Glomerular endothelial cell (primary cell): ENCODE measurements at places on chromosomes 1 and 21. TPM values are rescaled to one million over a fixed set of nuclear protein-coding genes. Genes with fewer than 3 reads are reported as not detected.

GRCh38 chr1:110319332-110320167 lies 19.6 kb upstream of the RBM15 start:
- no peak for DNase-seq

DNA sequence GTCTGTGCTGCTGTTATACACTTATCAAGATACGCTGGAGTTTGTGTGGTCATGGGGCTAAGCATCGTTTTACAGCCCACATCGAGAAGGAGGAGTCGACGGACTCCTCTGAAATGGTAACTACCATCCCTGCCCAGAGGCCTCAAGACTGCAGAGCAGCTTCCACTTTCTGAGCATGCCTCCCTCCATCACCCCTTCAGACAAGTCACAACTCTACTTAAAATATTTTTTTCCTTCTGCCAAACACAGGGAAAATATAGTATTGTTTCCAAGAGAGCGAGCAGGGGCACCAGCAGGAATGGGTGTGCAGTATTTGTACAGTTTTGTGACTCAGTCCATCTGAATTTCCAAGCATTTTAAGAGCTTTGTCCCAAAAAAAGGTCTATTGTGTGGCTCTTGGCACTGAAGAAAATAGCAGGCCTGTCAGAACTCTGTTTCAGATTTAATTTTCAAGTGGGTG lies 14.1 kb downstream of the EVA1C start:
- no peak for DNase-seq

- no peak for DNase-seq
Measured at GRCh38 chr1:54325284-54325683, 80.9 kb downstream of the SSBP3 start.

GRCh38 chr1:26536521-26536920 lies 7.0 kb downstream of the RPS6KA1 start:
- DNase-seq, result no peak

DNA sequence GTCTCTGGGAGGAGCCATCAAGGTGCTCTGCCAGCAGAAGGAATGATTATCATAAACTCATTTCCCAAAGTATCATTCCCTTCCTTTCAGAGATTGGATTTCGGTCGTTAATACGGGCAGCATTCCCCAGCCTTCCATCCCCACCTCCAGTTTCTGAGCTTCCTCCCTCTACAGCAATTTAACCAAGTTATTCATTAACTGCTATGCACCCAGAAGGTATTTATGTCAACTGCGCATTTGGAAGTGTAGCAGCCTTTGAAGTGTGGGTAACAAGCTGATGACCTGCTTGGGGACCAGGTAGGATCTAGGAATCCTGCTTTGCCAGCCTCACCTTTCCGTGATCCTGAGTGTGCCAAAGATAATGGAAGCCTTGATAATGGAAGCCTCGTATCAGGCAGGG lies 172.4 kb upstream of the IGSF21 start:
- no peak for DNase-seq

DNA sequence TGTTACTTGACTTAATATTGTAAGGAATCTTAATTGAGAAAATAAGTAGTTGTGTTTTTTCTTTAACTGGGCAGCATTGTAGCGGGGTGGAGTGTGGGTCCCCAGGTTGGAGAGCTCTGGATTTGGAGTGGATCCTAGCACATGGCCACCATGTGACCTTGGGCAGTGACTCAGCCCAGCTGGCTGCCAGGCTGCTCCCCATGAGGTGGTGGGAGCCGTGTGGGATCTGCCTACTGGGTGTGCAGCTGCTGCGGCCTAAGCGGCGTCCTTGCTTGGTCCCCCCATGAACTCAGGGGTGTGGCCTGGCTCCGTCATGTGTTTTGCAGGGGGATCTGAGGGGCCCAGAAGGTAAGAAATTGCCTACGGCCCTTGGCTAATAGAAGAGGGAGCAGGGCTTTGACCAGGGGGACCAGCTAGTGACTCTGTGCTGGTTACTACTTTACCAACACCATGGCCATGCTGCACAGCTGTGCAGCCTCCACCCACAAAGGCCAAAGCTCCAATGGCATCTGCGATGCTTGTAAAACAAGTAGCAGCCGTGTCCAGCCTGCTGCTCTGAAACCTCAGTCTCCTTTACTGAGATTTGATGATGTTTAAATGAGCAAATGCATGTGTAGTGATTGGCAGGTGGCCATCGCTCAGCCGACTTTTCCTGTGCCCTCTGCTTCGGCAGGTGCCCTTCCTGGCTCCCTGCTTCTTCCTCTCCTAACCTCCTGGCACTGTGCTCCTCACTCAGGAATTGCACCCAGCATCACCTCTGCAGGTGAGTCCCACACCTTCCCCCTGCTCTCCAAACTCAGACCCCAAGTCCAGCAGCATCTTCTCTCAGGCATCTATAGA lies 68.3 kb downstream of the ADARB1 start:
- DNase-seq, result no peak

DNA sequence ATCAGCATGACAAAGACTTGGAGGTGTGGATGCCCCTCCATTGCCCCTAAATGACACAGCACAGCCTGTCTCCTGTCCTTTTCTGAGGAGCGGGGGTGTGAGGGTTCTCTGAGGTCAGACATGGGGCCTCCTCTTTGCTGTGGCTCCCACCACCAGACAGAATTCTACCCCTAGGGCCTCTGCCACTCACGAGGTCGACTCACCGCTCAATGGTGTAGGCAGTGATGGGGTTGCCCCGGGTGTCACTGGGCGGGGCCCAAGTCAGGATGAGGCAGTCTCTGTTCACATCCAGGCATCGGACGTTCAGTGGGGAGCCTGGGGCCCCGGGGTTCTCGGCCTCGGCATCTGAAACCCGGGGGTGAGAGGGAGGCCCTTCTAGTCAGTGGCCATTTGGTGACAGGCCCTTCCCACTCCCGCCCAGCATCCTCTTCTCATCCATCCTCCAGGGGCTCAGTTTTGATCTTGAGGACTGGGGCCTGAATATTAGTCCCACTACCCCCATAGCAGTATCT lies 19.9 kb downstream of the MYOM3 start:
- no peak for DNase-seq

DNA sequence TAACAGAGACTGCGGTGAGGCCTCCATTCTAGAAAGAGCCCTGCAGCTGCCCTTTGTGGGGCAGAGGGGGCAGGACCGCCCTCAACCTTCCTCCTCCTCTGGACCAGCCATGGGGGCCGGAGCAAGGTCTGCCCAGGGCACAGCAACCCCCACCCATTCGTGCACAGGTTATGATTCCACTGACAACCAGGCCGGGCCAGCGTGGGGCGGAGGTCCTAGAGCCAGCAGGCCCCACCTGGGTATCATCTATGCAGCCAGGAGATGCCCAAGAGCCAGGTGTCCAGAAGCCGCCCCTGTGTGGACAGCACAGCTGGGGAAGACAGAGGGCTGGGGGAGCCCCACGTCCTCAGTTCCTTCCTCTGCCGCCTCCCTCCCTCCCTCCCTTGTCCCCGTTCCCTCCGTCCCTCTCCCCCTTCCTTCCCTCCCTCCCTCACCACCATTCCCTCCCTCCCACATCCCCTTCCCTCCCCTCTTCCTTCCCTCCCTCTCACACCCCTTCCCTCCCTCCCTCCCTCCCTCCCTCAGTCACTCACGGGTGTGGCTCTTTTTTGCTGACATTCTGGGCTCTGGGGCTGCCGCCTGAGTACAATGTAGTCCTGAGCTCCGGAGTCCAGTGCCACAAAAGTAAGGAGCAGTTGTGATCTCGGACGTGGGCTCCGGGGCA lies 12.3 kb downstream of the RNF223 start:
- DNase-seq, result no peak

GRCh38 chr1:215878843-215879242 lies 311.7 kb downstream of the KCTD3 start:
- no peak for DNase-seq

The RXFP4 gene
- not detected in 2 replicates for total RNA-seq

The ANKRD65 gene
- 0.34 TPM in 1 of 2 replicates, not detected in the other for total RNA-seq

The PATJ gene
- total RNA-seq, result 5.0 and 9.8 TPM in 2 replicates
